ENCODE measurements at places on chromosomes 6 and 20.

DNA sequence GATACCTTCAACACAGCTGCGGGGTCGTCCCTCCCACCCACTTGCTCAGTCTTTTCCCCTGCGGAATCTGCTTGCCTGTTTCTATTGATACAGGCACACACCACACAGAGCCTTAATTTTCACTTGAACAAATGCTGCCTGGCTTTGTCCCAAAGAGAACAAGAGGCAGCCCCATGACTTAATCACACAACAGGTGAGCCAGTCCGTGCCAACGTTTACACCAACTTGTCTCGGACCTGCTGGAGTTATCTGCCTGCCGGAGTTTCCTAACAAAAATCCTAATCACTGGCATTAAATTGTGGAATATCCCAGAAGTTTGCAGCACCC is 186.8 kb upstream of the RREB1 start:
- no peak for DNase-seq

GRCh38 chr6:111597291-111598086 is 8.2 kb downstream of the TRAF3IP2 start:
- DNase-seq = no peak

- peak; percentile 69 for DNase-seq
Measured at GRCh38 chr20:31788578-31788977, 30.6 kb upstream of the MYLK2 start.

- no peak for DNase-seq
Measured at GRCh38 chr6:13304580-13305260, 23.6 kb downstream of the TBC1D7 start.

DNA sequence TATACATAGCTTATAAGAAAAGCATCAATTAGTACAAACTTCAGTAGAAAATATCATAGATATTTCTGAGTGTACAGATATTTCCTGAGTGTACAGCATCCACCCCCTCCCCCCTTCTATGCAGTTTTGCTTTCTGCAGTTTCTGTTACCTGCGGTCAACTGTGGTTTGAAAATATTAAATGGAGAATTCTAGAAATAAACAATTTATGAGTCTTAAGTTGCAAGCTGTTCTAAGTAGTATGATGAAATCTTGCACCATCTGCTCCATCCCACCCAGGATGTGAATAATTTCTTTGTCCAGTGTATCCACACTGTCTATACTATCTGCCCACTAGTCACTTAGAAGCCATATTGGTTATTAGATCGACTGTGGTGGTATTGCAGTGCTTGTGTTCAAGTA is 15.8 kb upstream of the GPR63 start:
- no peak for DNase-seq

GRCh38 chr6:149854532-149854931 is 9.6 kb downstream of the LRP11 start:
- no peak for DNase-seq

GRCh38 chr20:25036331-25036936 is 21.5 kb downstream of the ACSS1 start:
- no peak for DNase-seq

DNA sequence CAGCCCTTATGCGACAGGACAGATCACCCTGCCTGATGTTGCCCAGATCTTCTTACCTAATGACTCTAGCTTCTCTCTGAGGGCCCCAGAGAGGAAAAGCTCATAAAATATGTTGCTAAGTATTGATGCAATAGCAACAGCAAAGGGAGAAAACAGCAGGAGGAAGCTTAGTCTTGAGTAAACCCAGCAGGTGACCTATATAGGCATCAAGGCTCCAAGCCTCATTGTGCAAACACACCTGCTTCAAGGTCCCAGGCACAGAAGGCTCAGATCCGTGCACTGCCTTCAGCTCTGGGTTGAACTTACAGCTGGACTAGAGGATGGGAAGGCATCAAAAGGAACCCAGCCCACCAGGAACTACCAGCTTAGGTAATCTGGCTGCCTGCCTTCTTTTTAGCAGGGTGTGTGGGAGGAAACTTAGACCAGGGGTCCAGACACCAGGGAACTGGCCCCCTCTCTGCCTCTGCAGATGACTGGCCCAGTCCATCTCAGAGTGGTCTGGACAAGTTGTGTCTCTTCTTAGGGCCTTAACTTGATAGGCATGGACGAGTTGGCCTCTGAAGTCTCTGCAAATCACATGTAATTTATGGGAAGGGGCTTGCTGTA is 34.4 kb downstream of the TGM3 start:
- no peak for DNase-seq

GRCh38 chr20:11861479-11861878 is 56.2 kb upstream of the BTBD3 start:
- no peak for DNase-seq

DNA sequence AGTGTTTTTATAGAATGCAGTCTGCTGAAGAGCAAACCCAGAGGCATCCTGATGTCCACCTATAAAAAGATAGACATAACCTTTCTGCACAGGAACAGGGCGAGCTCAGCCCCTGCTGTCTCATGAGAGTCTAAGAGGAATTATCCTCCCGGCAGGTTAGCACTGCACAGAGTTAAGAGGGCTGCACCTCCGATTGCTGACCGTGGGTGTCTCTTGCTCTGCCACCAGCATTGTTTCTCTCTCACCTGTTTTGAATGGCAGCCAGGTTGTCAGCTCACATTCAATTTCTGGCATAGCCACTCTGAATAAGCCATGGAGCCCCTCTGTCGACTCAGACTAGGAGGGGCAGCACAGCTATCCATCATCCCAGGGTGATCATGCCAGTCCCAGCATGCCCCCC is 211.2 kb downstream of the PHACTR1 start:
- DNase-seq = no peak

DNA sequence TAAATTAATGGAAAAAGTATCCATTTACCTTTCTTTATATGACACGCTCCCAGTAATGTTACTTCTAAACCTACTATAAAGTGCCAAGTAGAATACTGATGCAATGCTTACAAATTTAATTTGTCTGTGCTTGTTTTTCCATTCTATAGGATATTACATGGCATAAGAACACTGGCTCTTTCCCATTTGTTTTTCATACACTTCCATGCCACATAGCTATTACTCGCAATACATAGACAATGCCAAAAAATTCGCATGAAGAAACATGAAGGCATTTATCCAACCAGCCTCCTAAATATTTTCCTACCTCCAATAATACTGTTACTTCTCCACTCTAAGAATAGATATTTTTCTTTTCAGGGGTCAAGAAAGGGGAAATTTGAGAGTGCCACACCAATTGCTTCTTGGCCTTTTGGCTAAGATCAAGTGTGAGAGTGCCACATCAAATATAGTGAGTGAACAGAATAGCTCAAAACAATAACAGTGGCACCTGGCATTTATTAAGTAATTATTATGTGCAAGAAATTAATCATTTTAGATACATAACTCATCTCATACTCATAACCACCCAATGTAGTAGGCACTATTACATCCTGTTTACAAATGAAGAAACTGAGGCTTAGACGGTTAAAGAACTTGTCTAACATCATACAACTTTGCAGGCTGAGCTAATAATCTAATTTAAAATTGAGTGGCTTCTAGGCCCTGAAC is 845 bp upstream of the DST start:
- no peak for DNase-seq

DNA sequence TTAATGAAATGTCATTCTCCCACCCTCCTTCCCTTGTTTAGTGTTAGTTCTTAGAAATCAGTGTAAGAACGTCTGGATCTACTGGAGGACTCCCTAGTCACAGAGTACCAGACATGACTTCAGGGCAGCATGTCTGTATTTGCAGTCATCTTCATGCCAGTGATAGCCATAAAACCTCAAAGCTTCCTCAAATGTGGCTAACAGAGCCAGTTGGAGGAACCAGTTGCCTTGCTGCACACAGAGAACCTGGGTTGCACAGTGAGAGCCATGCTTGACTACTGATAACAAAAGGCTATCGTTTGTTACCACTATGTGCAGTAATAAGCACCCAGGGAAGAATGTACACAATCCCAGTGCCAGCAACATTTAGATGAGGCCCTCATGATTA is 20.1 kb downstream of the NT5E start:
- no peak for DNase-seq

DNA sequence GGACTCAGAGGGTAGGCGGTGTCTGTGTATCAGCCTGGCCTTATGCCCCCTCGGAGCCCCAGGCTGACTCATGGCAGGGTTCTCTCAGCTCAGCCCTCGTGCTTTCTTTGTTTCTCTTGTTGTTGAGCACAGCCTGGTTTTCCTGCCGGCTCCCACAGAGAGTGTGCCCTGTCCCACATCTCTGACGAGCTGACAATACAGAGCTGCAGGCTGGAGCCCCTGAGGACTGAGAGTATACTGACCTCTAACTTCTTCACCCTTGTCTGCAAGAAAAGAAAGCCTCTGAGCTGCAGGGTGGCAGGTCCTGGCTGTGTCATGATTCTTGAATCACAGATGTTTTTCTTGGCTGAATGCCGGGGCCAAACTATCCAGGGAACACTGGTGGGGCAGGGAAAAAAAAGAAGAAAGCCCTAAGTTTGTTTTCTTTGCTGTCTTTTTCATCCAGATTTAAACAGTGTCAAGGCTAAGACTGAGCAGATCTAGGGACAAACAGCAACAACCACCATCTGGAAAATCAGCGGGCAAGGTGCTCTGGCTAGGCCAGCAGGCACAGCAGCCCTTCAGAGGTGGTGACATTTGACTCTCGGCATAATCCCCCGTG is 63.3 kb upstream of the ZNF133 start:
- DNase-seq = peak; percentile 72

GRCh38 chr6:4844108-4844507 is 67.9 kb downstream of the CDYL start:
- no peak for DNase-seq

DNA sequence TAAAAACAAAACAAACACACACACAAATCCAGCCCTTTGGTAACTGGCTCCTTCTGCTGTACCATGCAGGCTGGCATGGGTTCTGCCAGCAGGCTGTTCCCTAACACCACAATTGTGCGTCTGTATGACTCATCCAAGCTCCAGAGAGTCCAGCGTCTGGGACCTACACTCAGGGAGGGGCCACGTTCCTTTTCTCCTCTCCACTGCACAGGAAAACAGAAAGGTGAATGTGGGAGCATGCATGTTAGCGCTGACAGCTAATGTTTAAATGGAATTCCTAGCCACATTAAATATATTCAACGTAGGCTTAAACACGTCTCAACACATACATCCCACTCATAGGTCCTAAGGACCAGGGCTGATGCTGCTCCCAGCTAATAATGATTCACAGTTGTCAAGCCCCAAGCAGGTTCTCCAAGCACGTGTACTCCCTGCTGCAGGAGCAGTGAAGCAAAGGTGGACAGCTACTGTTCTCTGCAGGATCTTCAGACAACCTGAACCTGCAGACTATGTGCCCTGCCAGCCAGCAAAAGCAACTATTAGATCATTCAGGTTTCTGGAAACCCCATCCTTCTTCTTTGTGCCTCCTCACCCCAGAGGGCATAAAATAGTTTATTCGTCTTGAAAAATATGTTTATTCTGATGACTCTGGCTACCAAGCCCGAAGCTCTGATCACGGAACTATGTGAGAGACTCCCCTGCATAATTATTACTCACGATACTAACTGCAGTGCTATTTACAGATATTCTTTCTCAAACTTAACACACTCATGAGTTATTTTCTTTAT is 20.9 kb downstream of the MAP1LC3A start:
- peak; percentile 75 for DNase-seq

DNA sequence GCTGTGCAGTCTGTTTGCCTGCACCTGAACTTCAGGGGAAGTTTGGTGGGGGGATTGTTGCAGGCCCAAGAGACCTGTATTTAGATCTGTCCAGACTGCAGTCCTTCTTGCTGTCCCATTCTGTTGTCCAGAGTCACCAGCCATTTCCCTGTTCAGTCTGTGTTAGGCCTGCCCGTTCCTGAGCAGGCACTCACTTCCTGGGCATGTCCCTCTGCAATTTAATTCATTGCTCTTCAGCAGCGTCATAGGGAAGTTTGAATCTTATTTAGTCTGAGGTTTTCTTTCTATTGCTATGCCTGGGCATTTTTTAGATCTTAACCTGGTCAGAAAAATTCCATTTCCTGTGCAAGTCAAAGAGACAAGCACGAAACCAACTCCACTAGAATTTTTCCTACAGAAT is 190.2 kb downstream of the DTNBP1 start:
- no peak for DNase-seq

DNA sequence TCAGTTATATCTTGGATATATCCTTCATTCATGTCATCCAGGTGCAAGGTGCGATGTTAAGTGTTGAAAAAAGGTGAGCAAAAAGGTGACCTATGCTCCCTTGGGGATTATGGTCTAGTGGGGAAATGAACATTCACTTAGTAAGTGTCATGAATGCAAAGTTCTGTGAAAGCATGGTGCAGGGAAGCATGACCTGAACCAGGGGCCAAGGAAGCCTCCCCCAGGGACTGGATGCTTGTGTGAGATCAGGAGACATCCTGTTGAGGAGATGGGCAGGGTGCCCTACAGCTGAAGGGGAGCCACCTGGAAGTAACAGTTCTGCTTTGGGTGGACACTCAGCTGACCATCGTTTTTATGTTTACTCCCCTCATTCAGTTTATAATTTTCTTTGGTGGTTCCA is 179.5 kb downstream of the SYNDIG1 start:
- DNase-seq = no peak

Data from AG08395 (cell line).